ENCODE measurements at places on chromosomes 2 and 18.
A peak's percentile ranks its signal among the peaks of the same experiment; 100 is the strongest.

GRCh38 chr2:63741884-63742579 lies 99.7 kb upstream of the UGP2 start:
- no peak for DNase-seq

- no peak for DNase-seq
These were observed 315.2 kb upstream of the ZEB2 start for GRCh38 chr2:144834998-144835633.

GRCh38 chr18:35526495-35527059 lies 28.8 kb upstream of the INO80C start:
- DNase-seq: no peak

DNA sequence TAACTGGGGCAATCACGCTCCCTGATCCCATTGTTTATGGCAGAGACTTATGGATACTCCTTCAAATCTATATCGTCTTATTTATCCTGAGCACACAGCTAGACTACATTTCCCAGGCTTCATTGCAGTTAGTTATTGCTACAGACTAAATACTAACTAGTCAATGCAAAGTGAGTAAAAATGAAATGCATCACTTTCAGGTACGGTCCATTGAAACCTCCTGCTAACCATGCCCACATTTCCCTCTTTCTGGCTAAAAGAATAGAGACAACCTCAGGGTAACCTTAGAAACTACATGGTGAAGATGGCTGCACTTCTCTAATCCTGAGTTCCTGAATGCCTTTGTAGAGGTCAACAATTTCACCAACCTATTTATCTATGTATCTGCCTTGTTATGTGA lies 437.4 kb downstream of the EPHA4 start:
- DNase-seq: no peak

- DNase-seq: peak; percentile 57
These were observed 656.4 kb downstream of the MBD2 start for GRCh38 chr18:53567929-53568574.

- no peak for DNase-seq
These were observed 31.4 kb downstream of the C18orf54 start for GRCh38 chr18:54389143-54389505.

DNA sequence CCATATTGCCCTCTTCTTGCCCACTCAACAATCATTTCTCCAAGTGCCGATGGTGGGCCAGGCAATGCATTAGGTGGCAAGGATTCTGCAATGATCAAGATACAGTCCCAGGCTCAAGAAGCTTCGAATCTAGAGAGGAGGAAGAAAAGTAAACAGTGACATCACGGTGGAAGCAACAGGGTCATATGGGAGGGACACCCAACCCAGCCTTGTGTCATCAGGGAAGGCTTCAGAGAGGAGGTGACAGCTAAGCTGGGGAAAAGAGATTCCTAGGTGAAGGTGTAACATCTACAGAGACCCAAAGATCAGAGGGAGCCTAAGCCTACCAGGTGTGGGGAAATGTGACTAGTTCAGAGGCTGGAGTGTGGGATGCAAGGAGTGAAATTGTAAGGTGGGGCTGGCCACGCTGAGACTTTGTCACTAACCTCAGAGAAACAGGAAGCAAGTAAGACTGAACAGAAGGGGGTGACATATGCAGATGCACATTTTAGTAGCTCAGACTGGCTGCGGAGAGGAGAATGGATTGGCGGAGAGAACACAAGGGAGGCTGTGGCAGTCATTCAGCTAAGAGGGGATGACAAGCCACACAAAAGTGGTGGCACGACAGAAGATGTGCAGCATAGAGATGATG lies 104.9 kb downstream of the ANKRD44 start:
- no peak for DNase-seq

GRCh38 chr2:58614219-58614618 lies 373.1 kb upstream of the FANCL start:
- DNase-seq: no peak

GRCh38 chr2:151782378-151783132 lies 45.7 kb downstream of the ARL5A start:
- DNase-seq: no peak

Measured in iPS-NIHi11 (cell line).